ENCODE measurements at places on chromosomes 1 and 21.

GRCh38 chr21:32457360-32457840 lies 44.9 kb downstream of the EVA1C start:
- DNase-seq: peak; percentile 82

GRCh38 chr1:233217832-233218231 lies 77.7 kb downstream of the PCNX2 start:
- DNase-seq: no peak

- no peak for DNase-seq
Measured at GRCh38 chr1:228765168-228765946, 30.1 kb downstream of the RHOU start.

DNA sequence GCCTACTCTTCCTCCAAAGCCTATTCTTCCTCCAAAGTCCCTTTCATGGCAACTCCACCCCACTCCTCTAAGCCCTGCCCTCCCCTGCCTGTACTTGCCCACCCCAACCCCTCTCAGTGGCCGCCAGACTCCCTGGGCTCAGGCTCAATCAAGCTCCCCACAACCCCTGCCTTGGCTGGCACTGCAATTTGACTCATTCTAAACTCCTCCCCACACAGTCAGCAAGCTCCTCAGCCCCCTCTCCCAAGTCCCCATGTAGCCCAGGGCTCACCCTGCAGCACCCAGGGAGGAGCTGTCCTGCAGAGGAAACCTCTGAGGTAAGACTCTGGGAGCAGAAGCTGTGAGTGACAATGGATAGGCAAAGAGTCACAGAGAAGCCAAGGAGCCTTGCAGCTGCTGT lies 3.6 kb upstream of the VSIG8 start:
- no peak for DNase-seq

GRCh38 chr21:44872649-44873355 lies 688 bp downstream of the PTTG1IP start:
- DNase-seq: peak; percentile 48

GRCh38 chr1:11505591-11506538 lies 26.9 kb downstream of the DISP3 start:
- DNase-seq: no peak

- DNase-seq: no peak
Measured at GRCh38 chr1:188137221-188137620, 1308.5 kb downstream of the PLA2G4A start.

DNA sequence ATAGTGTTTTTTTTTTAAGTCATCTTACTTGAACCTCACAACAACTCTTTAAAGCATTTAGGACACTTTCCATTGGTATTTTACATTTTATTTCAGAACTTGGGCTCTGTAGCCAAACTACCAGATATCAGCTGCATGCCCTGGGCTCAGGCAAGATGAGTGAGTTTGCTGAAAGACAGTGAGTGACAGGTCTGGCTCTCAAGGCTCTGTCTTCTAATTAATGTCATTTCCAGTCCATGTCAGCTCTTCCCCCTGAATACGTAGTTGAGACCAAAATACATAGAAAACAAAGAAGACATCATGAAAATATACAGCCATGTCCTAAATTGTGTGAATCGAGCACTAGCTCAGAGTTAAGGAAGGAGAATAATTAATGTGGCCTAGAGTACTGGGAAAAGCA lies 39.7 kb downstream of the PRRX1 start:
- no peak for DNase-seq

GRCh38 chr1:167755654-167756053 lies 33.9 kb downstream of the MPZL1 start:
- DNase-seq: no peak

- peak; percentile 81 for DNase-seq
Measured at GRCh38 chr1:151472856-151473731, 13.8 kb upstream of the POGZ start.

DNA sequence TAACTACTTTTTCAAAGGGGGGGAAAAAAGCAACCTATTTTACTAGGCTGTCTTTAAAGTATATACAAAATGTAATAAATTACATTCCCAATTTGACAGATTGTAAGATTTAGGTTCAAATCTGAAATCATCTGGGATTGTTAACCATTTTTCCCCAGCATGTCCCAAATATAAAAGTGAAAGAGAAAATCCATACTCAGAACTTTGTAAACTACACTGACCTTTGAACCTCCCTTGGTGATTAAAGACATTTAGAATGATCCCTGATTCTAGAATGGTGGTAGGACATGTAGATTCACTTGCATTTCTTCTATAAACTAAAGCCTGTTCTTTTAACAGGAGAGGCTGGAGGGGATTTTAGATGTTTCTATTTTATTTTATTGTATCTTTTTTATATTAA lies 39.0 kb downstream of the KLHL20 start:
- DNase-seq: no peak

DNA sequence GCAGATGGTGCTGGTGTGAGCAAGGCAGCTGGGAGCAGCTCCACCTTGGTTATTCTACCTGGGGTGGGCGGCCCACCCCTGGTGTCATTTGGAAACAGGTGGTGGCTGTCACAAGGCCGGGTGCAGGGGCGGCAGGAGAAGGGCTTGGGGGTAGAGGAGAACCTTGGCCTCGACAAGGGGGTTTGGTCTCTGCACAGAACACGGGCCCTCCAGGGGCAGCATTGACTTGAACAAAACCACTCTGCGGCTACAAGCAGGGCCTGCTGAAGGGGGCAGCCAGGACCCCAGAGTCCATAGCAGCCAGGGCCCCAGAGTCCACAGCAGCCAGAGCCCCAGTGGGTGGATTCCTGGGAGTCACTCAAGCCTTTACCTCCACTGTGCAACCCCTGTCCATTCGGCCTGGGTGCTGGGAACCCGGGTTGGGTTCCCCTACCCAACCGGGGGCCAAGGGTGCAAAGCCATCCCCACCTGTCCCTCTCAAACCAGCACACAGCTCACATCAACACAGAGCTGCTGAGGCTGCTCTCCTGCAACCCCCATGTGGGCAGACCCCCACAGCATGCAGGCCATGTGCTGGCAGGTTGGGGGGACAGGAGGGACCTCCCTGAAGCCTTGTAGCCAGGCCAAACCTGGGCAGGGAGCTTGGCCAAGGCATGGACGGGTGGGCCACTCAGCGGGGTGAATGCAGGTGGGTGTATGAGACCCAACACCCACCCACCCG lies 7.7 kb downstream of the TRIM11 start:
- no peak for DNase-seq

DNA sequence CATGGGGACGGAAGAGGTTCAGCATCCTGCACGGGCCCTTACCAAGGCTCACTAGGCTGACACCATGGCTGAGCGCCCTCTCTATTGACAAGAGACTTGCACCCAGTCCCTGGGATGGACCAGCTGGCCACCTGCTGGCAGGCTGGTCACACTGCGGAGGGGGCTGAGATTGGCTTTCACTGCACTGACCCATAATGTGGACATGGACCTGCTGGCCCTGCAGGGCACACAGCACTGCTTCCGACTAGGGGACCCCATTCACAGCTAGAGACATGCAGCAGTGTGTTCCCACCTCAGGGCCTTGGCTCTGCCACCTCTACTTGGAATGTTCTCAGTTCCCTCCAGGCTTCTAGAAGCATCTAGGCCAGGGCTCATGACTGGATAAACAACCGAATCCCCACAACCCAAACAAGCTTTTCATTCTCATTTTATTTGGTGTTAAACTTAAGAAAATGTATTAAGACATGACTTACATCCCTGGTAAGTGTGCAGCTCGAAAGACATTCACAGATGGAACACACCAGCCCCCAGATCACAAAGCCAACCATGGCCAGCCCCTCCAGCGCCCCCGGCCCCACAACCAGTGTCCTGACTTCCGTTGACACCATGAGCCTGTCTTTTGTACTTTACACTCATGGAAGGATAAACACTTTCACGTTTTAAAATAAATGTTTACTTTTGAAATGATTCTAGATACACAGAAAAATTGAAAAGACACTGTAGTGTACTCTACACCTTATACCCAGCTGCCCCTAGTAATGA lies 9.3 kb upstream of the SRARP start:
- DNase-seq: peak; percentile 69

GRCh38 chr1:44489481-44489880 lies 84.4 kb downstream of the RNF220 start:
- no peak for DNase-seq

DNA sequence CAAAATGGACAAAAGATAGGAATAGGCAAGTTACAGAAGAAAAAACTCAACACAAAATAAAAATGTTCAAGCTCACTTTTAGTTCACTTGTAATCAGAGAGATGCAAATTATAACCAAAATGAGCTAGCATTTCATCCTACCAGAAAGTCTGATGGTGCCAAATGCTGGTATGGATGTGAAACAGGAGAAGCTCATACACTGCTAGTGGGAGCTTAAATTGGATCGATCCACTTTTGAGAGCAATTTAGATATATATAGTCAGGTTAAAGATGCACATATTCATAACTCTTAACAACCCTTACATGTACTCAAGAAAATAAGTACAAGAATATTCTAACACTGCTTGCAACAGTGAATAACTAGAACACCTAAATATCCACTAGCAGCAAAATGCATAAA lies 18.5 kb upstream of the CAMSAP2 start:
- DNase-seq: no peak

- no peak for DNase-seq
Measured at GRCh38 chr1:168570652-168571051, 5.8 kb upstream of the XCL1 start.

GRCh38 chr21:45224189-45224938 lies 63.3 kb downstream of the POFUT2 start:
- DNase-seq: no peak

DNA sequence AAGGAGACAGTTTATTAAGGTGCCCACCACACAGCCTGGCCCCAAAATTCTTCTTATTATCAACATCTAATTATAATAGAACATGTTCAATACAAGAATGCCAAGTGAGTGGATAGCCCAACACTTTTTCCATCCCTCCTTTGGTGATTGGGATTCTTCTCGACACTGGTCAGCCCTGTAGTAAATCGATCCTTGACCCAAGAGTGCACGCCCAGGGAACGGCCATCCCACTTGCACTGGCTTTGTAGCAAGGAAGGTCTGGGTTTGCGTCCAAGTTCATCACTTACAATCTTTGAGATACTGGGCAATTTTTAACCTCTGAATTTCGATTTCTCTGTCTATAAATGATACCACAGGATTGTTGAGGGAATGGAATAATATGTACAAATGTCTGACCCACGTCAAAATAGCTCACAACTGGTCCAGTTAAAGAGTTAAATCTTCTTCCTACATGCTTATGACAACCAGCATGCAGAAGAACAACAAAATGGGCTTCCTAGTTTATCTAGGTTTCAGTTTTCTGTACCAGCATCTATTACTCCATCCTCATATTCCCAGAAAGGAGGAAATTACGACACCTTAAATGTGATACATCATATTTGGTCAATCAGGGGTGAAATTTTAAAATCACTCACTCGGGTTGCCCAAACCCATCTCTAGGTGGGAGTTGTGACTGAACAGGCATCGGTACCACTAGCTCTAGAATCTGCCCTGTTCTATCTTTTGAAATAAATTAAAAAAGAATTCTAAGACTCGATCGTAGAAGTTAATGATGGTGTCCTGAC lies 161.8 kb downstream of the CLIC6 start:
- no peak for DNase-seq

DNA sequence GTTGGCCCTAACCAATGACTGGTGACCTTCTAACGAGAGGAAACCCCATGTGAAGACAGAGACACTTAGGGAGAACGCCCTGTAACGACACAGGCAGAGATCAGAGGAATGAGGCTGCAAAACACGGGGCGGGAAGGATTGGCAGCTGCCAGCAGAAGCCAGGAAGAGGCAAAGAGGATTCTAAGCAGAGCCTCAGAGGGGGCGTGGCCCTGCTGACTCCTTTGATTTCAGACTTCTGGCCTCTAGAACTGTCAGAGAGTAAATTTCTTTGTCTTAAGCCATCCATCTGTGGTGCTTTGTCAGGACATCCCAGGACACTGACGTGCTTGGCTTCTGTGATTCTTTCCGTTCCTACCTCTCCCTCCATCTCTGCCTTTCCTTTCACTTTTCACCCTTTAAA lies 79.3 kb downstream of the SH3BGR start:
- no peak for DNase-seq

DNA sequence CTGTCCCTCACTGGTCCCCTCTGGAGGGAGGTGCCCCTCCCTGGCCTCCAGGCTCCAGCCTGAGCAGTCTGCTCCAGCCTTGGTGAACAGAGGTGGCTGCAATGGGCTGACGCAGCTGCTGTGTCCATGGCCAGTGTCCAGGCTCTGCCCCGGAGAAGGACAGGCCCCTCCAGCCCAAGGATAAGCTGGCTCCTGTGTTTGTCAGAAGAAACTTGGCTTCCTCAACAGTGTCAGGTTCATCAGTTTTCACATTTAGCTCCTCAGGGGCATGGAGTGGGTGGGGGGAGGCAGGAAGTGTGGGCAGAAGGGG lies 402.8 kb downstream of the MATN1 start:
- DNase-seq: no peak

DNA sequence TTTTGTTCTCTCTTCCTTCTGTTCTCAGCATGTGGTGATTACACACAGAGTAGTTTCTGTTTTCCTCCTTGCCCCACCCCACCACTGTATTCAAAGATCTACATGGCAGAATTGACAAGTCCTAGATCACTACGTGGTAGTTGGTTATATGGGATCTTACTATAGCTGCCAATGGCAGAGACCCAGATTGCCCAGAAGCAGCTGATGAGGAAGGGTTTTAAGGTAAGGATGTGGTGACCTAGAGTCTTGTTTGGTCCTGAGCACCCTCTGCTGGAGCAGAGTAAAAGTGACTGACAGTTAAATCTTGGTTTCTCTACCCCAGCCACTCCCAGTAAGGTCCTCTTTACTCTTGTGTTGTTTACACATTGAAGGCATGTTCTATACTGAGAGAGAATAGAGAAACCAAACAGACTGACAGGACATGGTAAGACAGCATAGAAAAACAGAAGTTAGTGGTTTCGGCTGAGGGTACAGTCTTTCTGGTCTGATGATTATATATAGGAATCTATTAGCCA lies 22.8 kb upstream of the STRIP1 start:
- peak; percentile 69 for DNase-seq

DNA sequence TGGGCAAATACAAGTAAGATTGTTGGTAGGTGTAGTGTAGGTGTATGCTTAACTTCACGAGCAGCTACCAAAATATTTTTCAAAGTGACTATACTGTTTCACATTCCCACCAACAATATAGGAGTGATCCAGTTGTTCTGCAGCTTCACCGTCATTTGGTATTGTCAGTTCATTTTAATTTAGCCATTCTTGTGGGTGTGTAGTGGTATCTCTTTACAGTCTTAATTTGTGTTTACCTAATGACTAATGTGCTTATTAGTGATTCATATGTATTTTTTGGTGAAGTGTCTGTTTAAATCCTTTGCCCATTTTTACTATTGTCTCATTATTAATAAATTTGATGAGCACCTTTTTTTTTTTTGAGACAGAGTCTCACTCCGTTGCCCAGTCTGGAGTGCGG lies 35.4 kb downstream of the RCSD1 start:
- no peak for DNase-seq

DNA sequence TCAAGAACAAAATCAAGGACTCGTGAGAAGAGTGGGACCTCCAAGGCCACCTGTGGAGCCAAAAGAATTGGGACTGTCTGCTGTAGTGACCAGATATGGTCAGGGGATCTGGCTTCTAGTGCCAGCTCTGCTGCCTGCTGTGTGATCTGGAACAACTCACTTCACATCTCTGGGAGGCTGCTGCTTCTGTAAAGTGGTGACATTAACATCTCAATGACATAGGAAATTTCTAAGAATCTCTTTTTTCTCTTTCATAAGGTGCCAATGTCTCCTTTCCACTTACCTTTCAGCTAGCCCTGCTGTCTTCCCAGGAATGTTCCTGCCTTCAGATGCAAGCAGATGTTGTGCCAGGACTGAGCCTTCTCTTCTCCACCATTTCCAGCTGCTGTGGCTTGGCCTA lies 5.0 kb upstream of the SRSF4 start:
- no peak for DNase-seq
